ENCODE measurements at places on chromosomes 5 and 9.
A peak's percentile ranks its signal among the peaks of the same experiment; 100 is the strongest.

DNA sequence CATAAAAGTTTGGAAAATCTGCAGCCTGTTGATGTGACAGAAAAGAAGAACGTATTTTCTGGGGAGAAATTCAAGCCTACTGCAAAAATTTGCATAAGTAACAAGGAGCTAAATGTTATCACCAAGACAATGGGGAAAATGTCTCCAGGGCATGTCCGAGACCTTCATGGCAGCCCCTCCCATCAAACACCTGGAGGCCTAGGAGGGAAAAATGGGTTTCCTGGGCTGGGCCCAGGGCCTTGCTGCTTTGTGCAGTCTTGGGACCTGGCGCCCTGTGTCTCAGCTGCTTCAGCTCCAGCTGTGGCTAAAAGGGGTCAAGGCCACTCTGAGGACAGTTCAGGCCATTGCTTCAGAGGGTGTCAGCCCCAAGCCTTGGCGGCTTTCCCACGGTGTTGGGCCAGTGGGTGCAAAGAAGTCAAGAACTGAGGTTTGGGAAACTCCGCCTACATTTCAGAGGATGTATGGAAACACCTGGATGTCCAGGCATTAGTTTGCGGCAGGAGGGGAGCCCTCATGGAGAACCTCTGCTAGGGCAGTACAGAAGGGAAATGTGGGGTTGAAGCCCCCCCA lies 13.1 kb downstream of the CERT1 start:
- DNase-seq, result no peak

GRCh38 chr5:158055111-158055501 lies 196.2 kb upstream of the CLINT1 start:
- no peak for DNase-seq

GRCh38 chr5:82142217-82142841 lies 135.8 kb downstream of the RPS23 start:
- DNase-seq, result no peak

GRCh38 chr5:173907686-173908371 lies 19.7 kb downstream of the CPEB4 start:
- no peak for DNase-seq

- DNase-seq, result no peak
Measured at GRCh38 chr9:124045076-124045829, 33.7 kb downstream of the LHX2 start.

- DNase-seq, result no peak
Measured at GRCh38 chr9:13149454-13149853, 130.0 kb downstream of the MPDZ start.

GRCh38 chr5:35031276-35031675 lies 16.5 kb downstream of the AGXT2 start:
- peak; percentile 69 for DNase-seq

DNA sequence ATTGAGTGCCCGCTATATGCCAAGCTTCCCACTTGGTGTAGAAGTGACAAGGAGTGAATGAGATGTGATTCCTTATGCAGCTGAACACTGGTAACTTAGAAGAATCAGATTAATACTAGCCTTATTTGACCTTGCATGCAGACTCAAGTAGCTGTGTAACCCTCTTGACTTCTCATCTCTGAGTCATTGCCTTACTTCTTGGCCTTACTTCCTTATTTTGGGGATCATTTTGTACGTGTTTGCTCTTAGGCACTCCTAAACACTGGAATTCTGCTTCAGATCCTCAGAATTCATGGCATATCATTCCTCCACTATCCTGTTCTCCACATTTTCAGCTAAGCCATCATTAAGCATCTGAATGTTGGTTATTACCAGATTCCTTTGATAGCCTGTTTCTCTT lies 948.9 kb upstream of the ARRDC3 start:
- DNase-seq, result no peak

- DNase-seq, result no peak
Measured at GRCh38 chr9:106020186-106020585, 325.8 kb downstream of the TMEM38B start.

GRCh38 chr5:65194871-65195270 lies 286.8 kb downstream of the ADAMTS6 start:
- DNase-seq, result no peak

DNA sequence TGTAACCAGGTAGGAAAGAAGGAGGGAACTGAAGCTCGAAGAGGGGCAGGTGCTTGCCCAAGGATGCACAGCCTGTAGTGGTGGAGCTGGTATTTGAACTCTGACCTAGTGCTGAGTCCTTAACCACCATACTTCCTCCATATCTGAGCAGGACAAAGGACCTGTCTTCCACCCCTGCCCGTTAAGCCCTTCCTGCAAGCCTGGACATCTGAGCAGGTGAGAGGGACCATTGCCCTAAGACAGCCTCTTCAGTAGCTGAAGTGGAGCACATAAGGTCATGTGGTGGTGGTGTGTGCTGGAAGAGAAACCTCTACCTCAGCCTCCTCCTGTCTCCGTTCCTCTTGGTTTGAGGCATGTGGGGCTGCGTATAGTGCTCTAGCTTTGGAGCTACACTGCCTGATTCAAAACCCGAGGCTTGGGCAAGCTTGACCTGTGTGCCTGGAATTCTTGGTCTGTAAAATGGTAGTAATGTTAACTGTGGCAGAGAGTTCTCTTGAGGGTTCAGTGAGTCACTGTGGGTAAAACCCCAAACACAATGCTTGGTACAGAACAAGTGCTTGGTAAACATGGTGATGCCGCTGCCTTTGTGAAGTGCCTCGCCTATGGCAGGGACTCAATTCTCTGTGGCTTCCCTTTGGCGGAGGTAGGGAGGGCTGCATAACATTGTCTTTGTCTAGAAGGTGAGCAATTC lies 7.4 kb downstream of the GALNT10 start:
- peak; percentile 82 for DNase-seq

GRCh38 chr5:173718469-173718868 lies 102.0 kb upstream of the BOD1 start:
- DNase-seq, result no peak

GRCh38 chr9:131393622-131394463 lies at the start of gene PRRC2B:
TSS of gene PRRC2B (plus strand) at chr9:131394086. CDS start at chr9:131430145, 36,059 bp downstream.
- no peak for DNase-seq

DNA sequence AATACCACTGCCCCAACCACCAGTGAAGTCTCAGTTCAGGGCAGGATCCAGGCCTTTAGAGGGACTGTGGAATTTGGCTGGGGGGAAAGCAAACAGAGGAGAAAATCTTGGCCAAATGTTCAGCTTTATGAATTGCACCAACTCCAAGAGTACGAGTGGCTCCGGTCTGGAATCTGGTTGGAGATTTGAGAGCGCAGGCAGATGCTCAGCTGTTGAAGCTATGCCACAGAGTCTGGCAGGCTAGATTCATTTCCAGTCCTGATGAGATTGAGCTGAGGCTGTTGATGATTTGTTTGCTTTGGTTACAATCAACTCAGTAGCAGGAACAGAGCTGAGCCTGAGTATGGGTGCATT lies 9.1 kb upstream of the HSPB3 start:
- DNase-seq, result no peak

GRCh38 chr5:133565993-133566392 lies 46.3 kb downstream of the FSTL4 start:
- DNase-seq, result peak; percentile 27

DNA sequence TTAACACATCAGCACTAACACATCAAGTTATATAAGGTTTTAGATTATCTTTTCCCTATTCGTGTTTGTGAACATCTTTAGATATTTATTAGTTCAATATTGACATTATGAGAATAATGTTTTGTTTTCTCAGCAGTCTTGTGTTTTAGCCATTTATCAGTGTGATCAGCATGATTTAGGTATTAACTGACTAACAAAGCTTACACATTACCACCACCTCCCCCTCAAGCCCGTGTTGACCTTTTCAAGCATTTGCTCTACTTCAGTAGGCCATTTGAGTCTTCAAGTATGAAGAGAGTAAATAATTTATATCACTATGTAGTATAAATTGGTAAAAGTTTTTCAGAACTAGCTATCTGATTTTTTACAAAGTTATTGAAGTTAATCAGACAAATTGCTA lies 6.9 kb downstream of the PBX3 start:
- no peak for DNase-seq

GRCh38 chr9:72980600-72981265 lies 27.9 kb upstream of the ALDH1A1 start:
- DNase-seq, result no peak

GRCh38 chr5:25091921-25092320 lies 447.1 kb upstream of the CDH10 start:
- peak; percentile 52 for DNase-seq

- peak; percentile 18 for DNase-seq
Measured at GRCh38 chr5:32707418-32707997, 3.6 kb upstream of the NPR3 start.

GRCh38 chr5:172920447-172920849 lies 38.8 kb upstream of the RPL26L1 start:
- peak; percentile 97 for DNase-seq

DNA sequence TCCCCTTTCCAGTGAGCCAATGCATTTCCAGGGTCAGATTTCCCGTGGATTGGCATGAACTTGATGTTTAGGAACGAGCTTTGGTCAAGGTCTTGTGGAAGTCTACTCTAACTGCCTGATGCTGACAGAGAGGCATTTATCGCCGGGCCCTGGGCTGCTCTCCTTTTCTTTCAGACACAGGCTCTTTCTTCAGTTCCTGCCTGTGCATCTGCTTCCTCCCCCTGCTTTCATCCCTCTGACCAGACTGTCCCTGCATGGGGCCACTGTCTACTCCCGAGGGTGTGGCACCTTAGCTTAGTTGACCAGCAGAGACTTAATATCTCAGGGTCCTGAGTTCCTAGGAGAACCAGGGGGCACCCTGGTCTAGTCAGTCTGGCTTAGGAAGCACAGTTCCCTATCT lies 41.2 kb downstream of the RALGPS1 start:
- no peak for DNase-seq

DNA sequence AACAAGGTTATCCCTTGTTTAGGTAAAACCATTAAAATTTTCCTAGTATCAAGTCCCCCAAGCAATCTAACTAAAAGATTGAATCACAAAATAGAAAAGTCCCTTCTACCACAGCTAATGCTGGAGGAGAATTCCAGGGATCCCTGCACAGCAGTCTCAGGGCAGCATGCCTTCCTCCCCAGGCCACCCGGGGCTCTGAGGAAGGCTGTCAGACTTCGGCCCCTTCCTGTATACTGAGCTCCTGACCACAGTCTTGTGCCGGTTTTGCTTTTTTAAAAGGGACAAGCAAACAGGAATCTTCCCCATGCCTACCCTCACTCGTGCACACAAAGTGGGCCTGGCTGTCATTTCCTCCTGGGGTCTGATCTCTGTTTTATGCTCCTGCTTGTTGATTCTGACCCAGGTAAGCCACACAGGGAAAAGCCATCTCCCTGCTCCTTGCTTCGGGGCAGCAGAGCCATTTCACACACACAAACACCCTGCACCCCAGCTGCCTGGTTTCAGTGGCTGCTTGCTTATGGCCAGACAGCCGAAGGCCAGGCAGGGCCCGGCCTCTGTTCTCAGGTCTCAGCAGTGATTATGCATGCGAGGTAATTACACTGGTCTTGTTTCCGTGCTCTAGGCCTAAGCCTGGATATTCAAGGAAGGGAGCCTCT lies 211.9 kb downstream of the NXNL2 start:
- no peak for DNase-seq

- peak; percentile 32 for DNase-seq
Measured at GRCh38 chr9:98146101-98146991, 27.3 kb upstream of the TRIM14 start.

- peak; percentile 50 for DNase-seq
Measured at GRCh38 chr9:127921557-127922120, 4.8 kb upstream of the ST6GALNAC4 start.

GRCh38 chr5:7871653-7872052 lies 2.7 kb downstream of the MTRR start:
- DNase-seq, result no peak

DNA sequence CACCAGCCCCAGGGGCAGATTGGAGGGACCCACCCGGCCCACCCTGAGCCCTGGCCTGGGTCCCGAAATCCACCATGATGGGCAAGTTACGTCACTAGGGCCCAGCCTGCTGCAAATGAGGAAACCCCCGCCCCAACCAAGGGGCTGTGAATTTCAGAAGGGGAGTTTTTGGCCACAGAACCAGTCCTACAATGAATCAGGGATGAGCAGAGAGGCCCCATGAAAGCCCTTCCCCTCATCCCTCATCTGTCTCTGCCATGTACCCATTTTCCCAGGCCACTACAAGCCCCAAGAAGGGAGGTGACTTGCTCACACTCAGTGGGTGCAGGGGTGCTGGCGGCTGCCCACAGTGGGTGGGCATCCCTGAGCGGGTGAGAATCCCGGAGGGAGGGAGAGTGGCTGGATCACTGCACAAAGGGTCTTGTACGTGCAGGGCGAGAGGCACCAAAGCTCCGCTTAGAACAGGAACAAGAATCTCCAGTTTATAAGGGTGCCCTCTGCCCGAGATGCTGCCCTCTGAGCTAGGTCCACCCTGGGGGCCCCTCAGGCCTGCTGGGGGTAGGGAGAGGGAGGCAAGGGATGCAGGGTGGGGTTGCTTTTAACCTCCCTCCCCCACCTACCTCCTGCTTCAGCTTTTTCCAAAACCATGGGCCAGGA lies 10.4 kb upstream of the TCF7 start:
- DNase-seq, result no peak

DNA sequence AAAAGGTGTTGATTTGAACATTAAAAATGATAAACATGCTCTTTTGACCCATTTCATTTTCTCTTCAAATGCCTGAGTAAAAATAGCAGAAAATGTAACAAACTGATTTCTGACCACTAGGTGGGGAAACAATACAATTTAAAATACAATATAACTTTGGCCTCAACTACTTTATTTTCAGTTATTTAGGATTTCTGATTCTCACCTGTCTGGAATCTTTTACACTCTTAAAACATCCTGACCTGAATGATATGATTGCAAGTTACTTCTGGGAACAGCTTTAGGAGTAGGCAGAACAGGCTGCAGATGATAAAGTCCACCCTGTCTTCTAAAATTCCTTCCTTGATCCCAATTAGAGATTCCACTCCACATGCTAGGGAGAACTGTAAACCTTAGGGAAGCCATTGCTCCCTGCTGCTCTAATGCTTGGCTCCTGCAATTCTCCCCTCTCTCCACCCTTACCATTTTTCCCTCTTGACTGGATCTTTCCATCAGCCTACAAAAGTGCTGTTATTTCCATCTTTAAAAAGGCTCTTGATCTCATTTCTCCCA lies 70.3 kb downstream of the FYB1 start:
- no peak for DNase-seq

GRCh38 chr9:98523231-98523901 lies 185.4 kb downstream of the GABBR2 start:
- DNase-seq, result peak; percentile 17

GRCh38 chr9:97990259-97990658 lies 7.1 kb downstream of the ANP32B start:
- DNase-seq, result peak; percentile 66
